ENCODE measurements at places on chromosomes 3 and 15.

DNA sequence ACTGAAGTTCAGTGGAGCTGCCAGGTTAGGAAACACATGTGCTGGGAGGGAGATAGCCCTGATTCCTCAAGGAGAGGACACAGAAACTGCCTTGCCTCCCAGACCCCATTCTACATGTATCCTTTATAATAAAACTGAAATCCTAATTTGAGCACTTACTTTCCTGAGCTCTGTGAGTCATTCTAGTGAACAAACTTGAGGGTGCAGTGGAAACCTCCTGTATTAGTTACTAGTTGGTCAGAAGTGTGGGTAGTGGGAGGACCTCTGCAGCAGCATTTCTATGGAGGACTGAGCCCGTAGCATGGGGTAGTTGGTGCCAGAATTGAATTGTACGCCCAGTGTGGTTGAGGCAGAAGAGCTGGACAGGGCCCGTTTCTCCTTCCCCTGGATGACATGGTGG lies 23.9 kb downstream of the ATP1B3 start:
- no peak for DNase-seq

DNA sequence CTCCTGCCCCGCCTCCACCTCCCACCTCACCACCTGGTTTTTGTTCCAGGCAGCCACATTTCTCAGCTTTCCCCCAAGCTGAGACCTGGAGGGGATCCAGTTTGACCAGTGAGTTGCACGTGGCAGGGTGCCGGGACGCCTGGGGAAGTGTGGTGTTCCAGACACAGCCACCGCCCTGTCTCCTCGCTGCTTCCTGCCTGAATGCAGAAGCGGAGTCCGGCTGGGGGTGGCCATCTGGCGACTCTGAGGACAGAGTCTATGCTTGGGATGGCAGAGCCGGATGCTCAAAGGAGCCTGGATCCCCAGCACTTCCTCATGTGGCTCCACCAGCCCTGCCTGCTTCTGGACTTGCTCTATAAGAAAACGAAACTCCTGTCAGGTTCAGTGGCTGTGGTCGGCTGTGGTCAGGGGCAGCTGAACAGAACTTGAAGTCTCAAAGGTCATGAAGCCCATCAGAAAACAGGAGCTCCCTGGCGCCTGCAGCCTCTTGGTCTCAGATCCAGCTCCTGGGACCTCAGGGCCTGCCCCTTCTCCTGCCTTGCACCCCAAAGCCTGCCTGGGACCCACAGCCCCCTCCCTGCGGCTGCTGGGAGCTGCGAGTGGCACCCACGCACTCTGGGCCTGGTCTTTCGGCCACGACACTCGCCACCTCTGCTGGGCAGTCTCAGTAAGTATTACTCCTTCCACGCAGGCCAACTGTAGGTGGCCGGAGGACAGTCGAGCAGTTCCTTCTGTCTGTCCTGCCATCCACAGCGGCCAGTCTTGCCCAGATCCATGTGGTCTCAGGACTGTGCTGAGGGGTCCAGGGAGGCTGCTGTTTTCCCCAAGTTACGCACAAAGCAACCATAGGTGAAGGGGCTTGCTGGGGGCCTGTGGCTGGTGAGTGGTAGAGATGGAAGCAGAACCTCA lies 112.8 kb upstream of the MEF2A start:
- no peak for DNase-seq

- DNase-seq: no peak
Measured at GRCh38 chr3:71685686-71686085, 39.5 kb downstream of the EIF4E3 start.

DNA sequence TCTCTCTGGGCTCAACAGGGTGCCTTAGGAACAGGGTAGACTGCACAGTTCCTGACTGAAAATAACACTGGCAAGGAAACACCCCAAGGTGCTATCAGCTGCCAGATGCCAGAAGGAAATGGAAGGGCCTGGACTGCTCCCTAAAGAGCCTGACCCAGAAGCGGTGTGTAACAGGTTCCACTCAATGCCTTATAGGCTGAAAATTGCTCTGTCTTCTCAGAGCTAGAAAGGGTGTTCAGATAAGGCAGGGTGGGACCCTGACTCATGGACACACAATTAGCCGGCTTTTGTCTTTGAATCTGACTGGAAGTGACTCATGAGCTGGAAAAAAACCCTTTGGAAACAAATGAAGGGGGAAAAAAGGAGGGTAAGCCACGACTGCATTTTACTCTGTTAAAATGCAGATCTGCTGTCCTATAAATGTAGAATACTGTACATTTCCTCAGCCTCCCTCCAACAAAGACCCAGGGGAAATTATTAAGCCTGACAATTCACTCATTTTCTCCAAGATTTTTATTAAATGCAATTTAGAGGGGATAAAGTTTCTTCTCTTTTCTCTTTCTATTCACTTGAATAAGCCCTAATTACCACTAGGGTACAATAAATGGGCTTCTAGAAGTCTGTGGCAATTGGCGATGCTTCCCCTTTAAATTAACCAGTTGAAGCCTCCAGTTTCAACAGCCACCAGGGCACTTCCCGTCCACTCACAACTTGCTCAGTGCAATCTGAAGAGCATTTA lies 160.2 kb upstream of the TBL1XR1 start:
- DNase-seq: no peak

- DNase-seq: no peak
Measured at GRCh38 chr15:94119298-94119811, 112.0 kb upstream of the MCTP2 start.

DNA sequence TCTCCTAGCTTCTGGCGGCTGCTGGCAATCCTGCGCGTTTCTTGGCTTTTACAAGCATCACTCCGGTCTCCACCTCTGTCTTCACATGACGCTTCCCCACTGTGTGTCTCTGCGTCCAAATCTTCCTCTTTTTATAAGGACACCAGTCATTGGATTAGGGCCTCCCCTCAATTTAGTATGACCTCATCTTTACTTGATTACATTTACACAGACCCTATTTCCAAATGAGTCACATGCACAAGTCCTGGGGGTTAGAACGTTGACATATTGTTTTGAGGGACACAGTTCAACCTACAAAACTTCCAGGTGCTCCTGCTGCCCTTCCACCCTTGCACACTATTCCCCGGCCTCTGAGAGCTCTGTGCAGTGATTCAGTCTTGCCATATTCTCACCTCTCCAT lies 215.3 kb downstream of the OPA1 start:
- no peak for DNase-seq

DNA sequence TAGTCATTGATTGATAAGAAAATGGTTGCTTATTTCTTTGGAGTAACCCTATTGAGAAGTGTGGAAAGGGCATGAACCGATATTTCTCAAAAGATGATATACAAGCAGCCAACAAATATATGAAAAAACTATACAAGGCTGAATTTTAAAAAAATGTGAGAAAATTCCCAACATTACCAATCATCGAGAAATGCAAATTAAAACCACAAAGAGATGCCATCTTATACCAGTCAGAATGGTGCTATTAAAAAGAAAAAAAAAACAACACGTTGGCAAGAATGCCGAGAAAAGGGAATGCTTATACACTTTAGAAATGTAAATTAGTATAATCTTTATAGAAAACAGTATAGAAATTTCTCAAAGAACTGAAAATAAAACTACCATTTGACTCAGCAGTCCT lies 77.7 kb upstream of the ROBO1 start:
- no peak for DNase-seq

DNA sequence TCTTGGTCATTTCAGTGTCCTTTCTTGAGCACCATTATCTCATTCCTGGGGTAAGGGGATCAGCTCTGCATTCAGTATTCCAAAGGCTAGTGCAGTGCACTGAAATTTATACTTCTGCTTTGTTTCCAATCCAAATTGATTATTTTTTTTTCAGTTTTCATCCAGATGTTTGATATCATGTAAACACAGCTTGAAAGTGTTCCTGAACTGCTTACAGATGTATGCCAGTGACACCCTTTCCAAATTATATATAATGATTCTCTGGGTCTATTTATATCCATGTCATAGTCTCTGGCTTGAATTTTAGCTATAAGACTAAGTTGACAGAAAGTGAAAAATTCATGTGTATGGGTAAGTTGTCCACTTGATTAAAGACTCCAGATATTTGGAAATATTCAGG lies 11.8 kb upstream of the TNFAIP8L3 start:
- DNase-seq: no peak

- no peak for DNase-seq
Measured at GRCh38 chr3:15291589-15292541, 40.5 kb downstream of the SH3BP5 start.

GRCh38 chr3:197029511-197030167 lies at the start of gene MELTF:
Gene MELTF (minus strand): TSS chr3:197029817. CDS start chr3:197029702, 115 bp downstream.
- peak; percentile 98 for DNase-seq

All from D721Med (cell line).